ENCODE measurements at places on chromosomes 12 and 14.

DNA sequence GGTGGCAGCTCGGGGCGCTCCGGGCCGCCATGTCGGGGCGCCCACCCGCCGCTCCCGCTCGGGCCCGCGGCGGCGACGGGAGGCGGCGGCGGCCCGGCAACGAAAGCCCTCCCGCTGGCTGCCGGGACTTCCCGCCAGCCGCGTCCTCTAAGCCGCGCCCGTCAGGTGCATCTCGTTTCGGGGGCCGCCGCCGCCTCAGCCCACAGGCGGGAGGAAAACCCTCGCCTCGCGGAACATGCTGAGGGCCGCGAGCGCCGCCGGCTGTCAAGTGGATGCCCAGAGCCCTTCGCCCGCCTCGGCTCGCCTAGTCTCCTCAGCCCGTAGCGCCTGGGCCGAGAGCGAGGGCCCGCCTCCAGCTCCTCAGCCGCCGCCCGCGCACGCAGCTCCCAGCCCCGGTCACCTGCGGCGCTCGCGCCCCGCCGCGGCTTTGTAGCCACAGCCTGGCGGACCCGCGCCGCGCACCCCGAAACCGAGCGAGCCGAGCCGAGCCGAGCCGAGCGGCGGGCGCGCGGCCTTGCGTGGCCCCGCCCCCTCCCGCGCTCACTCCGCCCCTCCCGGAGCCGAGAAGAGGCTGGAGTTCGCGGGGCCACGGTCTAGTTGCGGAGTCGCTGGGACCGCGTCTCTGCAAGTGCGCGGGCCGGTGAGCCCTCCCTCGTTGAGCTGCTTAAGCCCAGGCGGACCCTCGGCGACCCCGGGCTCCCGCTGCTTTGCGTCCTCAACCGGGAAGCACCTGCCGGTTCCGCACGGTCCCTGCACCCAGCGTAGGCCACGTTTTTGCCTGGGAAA is at the start of gene EML5:
Gene EML5 (minus strand): TSS at position 481 of the 786 bp plus-strand sequence. CDS start 450 bp downstream, at position 31.
- DNase-seq: peak; percentile 62

GRCh38 chr14:77721437-77721836 is 13.5 kb downstream of the SLIRP start:
- DNase-seq: no peak

GRCh38 chr14:21476523-21476924 is 235 bp downstream of the RAB2B start:
- DNase-seq: no peak

GRCh38 chr14:69643430-69644200 is 32.2 kb downstream of the SUSD6 start:
- DNase-seq: peak; percentile 38

DNA sequence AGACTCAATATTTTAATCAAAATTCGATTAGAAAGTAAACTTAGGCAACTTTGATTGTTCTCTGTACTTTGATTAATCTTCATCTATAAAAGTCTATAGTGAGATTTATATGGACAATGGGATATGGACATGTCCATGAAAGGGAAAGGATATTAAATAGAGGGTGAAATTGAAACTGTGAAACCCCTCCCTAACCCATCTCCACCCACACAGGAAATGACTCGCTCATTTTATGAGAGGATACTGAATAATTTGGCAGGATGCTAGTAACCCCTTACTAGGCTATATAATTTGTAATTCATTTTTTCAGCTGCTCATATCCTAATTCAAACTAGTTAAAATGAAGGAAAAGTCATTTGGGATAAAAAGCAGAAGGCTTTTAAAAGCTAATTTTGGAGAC is 328.0 kb upstream of the ATP2B1 start:
- DNase-seq: peak; percentile 69

- no peak for DNase-seq
Measured at GRCh38 chr12:128844031-128844635, 9.1 kb upstream of the GLT1D1 start.

DNA sequence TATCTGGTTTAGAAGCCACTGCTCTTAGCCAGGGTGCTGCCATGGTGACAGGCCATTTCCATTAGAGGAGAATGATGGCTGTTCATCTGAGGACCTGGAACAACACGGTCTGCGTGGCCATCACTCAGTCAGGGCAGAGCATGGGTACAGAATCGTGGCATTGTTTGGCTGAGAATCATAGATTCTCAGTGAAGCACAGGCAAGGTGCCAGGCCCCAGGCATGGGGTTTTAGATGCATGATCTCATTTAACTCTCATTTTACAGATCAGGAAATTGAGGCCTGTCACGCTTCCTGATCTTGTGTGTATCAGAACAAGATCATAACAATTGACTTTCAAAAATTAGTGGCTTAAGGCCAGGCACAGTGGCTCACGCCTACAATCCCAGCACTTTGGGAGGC is 26.8 kb upstream of the IRF2BPL start:
- no peak for DNase-seq

- DNase-seq: peak; percentile 68
Measured at GRCh38 chr12:113271853-113272561, 50.7 kb downstream of the TPCN1 start.

DNA sequence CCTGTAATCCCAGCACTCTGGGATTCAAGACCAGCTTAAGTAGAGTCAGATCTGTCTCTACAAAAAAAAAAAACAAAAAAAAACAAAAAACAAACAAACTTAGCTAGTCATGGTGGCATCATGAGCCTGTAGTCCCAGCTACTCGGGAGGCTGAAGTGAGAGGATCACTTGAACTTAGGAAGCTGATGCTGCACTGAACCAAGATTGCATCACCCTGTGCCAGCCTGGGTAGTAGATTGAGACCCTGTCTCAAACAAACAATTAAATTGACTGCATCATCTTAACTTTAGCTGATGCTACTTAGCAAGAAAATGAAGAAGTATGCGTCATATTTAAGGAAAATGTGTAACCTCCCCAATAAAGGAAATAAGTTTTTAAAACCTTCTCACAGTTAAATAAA is 136.6 kb upstream of the ATXN7L3B start:
- no peak for DNase-seq

DNA sequence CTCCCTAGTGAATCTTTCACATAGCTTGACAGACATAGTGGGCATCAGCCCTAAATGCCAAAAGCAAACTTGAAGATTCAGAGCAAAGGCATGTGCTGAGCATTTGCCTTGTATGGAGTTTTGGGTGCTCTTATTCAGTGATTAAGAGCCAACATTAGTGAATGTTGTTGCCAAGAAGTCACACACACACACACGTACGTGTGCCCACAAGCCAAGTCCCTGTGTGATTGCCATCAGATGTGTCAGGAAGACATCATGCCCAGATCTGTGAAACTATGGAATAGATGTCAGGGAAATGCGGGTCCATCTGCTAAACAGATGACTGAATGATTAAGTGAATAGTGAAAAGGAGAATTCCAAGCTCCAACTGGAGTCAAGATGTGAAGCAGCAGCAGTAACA is 149.0 kb downstream of the AKAP6 start:
- peak; percentile 85 for DNase-seq

GRCh38 chr12:25257590-25258324 is 7.0 kb upstream of the KRAS start:
- DNase-seq: no peak

DNA sequence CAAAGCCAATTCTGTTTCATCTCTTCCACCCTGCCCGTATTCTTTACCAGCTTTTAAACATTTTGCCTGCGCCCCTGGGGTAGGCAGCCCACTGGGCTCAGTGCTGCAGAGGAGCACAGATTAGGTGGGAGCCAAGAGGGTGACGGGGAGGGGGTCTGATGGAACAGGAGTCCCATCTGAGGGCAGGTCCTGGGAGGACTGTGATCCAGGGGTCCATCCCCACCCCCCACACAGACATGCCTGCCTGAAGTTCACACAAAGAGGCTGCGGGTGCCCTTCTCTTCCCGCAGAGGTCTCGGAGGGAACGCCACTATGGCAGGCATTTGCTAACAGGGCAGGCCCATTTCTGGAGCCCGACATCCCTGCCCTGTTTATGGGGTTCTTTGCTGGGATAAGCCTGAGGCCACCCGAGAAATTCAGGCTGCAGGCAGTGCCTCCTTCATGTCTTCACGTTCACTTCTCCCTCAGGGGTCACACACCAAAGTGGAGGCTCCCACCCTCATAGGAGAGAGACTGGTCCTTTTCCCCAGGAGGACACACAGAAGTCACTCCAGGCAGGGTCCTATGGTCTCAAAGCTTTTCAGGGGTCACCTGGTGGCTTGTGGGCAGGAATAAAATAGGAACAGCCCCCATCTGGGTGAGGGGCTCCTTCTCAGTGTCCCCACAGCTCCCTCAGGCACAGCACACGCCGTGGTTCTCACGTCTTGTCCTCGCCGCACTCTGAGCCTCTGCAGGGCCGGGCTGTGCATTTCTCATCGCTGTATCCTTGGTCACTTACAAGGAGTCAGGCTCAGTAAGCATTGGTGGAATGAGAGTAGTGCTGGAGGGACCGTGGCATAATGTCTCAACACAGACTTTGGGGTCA is 12.9 kb downstream of the VASH1 start:
- no peak for DNase-seq

DNA sequence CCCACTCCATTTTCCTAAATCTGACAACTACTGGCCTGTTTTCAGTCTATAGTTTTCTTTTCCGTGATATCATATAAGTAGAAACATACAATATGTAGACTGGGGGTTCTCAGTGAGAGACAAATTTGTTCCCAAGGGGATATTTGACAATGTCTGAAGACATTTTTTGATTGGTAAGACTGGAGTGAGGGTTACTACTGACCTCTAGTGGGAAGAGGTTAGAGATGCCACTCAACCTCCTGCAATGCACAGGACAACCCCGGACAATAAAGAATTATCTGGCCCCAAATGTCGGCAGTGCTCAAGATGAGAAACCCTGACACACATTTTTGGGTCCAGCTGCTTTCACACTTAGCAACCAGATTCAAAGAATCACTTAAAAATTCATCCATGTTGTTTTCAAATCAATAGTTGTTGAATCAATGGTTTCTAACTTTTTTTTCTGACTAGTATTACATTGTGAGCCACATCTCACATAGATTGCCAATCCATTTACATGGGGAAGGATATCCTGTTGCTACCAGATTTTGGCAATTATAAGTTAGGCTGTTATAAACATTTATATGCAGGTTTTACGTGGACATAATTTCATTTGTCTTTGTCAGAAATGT is 307.1 kb downstream of the RPL10L start:
- DNase-seq: peak; percentile 17

GRCh38 chr14:62076368-62076767 is 314.1 kb downstream of the SNAPC1 start:
- no peak for DNase-seq

DNA sequence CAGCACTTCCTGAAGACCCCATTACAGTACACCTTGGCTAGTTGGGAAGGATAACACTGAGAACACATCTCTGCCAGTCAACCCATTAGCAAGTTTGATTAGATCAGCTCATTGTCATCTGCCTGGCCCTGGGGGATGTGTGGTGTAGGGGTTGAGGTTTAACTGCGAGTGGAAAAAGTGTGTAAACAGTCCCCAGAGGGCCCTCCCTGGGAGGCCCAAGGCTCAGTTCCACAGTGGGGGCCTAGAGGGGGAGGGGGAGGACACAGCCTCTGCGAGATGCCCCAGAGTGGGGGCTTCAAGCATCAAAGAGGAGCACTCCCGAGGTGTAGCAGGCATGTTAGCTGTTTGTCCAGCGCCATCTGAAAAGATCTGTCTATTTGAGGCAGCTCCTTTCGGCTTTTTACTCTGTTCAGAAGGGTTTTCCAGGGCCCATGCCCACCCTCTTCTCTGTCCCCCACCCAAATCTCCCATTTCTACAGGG is 344 bp downstream of the LPAR5 start:
- DNase-seq: peak; percentile 52

DNA sequence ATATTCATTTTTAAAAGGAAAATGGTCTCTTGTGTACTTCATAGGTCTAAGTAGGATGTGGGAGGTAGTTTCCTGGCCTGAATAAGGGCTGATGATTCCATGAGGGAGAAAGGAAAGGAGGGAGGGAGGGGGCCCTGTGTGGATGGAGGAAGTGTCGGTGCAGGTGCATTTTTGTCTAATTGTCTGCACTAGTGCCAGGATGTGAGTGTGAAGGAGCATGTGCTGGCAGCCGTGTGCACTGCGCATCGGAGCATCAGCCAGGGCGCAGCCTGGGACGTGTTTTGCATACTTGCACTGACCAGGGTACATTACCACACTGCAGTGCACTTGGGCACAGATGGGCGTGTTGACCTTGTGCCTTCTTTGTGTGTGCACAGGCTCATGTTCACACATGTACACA is 29.2 kb downstream of the SMUG1 start:
- DNase-seq: no peak

GRCh38 chr12:124398578-124399227 is 103.8 kb downstream of the RFLNA start:
- DNase-seq: no peak

DNA sequence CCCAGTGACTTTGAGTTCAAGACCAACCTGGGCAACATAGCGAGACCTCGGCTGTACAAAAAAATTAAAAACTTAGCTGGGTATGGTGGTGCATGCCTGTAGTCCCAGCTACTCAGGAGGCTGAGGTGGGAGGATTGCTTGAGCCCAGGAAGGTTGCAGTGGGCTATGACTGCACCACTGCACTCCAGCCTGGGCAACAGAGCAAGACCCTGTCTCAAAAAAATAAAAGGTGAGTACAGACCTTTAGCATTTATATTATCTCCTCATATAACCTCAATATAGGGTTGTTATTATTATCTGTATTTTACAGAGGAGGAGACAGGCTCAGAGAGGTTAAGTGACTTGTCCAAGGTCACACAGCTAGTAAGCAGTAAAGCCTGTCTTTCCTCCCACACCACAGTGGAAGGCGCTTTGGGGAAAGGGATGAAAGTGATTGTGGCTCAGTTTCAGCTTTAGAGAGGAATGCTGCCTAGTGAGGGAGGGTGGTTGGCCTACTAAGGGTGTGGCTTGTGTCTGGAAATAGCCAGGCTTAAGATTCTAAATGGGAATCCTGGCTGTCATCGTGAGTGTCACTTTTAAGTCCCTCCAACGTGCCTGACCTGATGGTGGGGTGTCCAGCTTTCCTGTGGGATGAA is 7.2 kb downstream of the TPCN1 start:
- no peak for DNase-seq

- no peak for DNase-seq
Measured at GRCh38 chr14:70971560-70971959, 64.3 kb downstream of the PCNX1 start.

DNA sequence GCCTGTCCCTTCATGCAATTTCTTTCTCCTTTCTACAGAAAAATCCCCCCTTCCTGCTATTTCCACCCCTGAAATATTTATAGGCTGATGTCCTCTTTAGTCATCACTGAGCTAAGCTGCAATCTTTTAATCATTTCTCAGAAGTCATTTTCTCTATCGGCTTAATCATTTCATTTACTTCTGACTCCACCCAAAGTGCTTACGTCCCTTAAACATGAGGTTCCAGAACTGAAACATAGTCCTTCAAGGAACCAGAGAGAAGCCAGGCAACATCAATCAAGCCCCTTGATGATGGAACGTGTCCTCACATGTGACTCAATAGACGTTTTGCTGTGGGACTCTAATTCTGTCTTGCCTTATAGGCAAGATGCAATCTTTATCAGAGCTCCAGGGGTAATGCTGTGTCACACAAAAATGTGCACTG is 148.7 kb upstream of the KRR1 start:
- peak; percentile 95 for DNase-seq

GRCh38 chr12:76242813-76243550 is 105.2 kb downstream of the BBS10 start:
- DNase-seq: peak; percentile 65

GRCh38 chr12:18358930-18359329 is 97.6 kb downstream of the PIK3C2G start:
- DNase-seq: no peak

Data from fibroblast of skin of right biceps (primary cell).